ENCODE measurements at places on chromosomes 11 and 22.

- DNase-seq, result peak; percentile 22
These were observed 38.0 kb downstream of the TMEM45B start for GRCh38 chr11:129853518-129854231.

GRCh38 chr11:3808861-3809623 lies 682 bp downstream of the PGAP2 start:
- no peak for DNase-seq

DNA sequence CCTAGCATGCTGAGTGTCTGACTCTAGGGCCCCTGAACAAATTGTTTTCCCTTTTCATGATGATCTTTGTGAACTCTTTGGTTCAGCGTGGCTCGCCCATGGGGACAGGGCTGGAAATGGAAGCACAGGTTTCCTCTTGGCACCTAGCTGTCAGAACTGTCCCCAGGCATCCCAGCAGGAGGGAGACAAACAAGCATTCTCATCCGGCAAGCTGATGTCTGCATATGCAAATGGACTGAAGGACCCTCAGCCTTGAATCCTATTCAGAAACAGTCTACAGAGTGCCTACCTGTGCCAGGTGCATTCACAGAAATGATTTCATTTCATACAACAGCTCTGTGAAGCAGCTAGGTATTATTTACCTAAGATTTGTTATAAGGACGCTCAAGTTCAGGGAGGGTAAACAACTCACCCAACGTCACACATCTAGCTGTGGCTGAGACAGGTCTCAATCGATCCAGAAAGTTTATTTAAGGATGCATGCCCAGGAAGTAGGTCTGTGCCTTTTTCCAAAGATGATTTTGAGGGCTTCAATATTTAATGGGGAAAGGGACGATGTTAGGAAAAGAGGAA lies 176.4 kb downstream of the KIRREL3 start:
- no peak for DNase-seq

DNA sequence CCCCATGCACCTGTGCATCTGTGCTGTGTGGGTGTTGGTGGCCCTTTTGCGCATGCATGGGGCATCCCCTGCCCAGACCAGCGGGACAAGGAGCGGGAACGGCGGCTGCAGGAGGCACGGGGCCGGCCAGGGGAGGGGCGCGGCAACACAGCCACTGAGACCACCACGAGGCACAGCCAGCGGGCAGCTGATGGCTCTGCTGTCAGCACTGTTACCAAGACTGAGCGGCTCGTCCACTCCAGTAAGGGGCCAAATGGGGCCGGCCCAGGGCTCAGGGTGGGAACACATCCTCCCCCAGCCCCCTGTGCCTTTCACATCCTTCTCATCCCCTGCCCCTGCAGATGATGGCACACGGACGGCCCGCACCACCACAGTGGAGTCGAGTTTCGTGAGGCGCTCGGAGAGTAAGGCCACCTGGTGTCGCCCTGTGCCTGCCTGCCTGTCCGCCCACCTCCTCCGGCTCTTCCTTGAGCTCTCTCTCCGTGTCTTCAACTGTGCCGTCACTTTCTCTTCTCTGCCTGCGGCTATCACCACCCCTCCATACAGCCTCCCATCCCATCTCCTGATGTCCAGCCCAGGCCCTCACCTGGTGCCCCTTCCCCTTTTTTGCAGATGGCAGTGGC lies 10.6 kb downstream of the SELENOM start:
- no peak for DNase-seq

- no peak for DNase-seq
These were observed 426.9 kb downstream of the SOX6 start for GRCh38 chr11:15929371-15929901.

- DNase-seq, result no peak
These were observed 60.0 kb downstream of the MED15 start for GRCh38 chr22:20567371-20567847.

GRCh38 chr11:41878095-41878494 lies 418.6 kb upstream of the LRRC4C start:
- no peak for DNase-seq

- DNase-seq, result no peak
These were observed 79.5 kb downstream of the TIMP3 start for GRCh38 chr22:32880893-32881596.

DNA sequence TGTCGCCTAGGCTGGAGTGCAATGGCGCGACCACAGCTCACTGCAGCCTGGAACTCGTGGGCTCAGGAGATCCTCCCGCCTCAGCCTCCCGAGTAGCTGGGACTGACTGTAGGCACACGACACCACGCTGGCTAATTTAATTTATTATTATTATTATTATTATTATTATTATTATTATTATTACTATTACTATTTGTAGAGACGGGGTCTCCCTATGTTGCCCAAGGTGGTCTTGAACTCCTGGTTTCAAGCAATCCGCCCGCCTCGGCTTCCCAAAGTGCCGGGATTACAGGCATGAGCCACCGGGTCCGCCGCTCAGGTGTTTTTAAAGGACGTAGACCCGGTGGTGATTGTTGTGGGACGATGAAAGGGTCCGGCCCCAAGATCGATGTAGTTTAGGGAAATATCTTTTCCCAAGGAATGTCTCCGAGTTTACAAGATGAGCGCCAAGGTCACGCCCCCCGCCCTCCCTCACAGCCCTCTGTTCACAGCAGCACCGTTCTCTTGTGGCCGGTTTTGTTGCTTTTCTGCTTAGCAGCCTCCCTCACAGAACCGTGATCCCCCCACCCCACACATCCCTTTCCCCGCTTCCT lies 728 bp upstream of the POGLUT3 start:
- no peak for DNase-seq

DNA sequence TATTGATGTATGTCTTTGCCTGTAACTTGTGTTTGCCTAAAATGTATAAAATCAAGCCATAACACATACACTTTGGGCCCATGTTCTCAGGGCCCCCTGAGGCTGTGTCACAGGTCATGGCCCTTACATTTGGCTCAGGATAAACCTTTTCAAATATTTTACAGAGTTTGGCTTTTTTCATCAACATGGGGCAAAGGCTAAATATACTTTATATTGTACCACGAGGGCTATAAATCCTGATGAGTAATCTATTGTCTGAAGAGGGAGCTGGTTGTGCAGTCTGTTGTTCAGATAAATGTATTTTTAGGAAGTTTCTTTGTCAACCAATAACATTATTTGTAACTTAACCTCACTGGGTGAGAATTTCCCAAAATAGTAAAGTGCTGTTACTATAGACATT lies 404.6 kb upstream of the DDI1 start:
- no peak for DNase-seq

DNA sequence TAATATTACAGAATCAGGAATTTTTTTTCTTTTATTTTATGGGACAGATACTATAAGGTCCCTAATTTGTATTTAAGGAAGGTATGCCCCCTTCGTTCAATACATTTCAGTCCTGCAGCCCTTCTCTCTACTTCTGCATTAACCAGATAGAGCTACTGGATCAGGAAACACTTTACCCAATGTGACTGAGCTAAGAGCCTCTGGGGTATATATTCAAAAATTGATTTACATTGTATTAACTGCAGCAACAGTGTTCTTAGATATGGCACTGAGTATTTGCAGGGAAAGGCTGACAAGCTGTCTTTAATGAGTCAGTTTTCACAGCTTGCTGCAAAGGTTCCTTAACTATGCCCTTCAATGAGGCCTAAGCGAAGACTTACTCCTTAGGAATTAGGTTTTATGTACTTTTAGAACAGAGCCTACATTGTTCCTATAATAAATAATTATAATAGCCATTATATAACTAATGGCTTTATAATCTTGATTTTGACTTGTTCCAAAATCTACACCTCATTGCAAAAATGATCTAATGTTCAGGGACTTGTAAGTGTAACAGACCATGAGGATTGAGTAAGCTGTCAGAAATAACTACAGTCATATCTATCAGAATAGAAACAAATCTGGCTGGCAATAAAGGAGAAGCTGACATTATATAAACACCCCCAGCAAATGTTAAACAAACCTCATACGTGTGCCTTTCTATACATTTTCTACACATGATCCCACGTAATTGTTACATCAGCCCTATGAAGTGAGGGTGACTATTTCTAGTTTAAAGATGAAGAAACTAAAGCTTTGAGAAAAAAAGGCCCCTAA lies 55.0 kb downstream of the DDI1 start:
- no peak for DNase-seq

GRCh38 chr11:122727101-122727929 lies 71.8 kb downstream of the UBASH3B start:
- no peak for DNase-seq

- no peak for DNase-seq
These were observed 8.7 kb upstream of the PIWIL4 start for GRCh38 chr11:94558468-94558867.

- DNase-seq, result no peak
These were observed 648.4 kb downstream of the ETS1 start for GRCh38 chr11:127939000-127939399.

- no peak for DNase-seq
These were observed 452 bp downstream of the MACROD1 start for GRCh38 chr11:64165481-64165841.

- no peak for DNase-seq
These were observed 9.4 kb upstream of the NLRP10 start for GRCh38 chr11:7974668-7975067.

DNA sequence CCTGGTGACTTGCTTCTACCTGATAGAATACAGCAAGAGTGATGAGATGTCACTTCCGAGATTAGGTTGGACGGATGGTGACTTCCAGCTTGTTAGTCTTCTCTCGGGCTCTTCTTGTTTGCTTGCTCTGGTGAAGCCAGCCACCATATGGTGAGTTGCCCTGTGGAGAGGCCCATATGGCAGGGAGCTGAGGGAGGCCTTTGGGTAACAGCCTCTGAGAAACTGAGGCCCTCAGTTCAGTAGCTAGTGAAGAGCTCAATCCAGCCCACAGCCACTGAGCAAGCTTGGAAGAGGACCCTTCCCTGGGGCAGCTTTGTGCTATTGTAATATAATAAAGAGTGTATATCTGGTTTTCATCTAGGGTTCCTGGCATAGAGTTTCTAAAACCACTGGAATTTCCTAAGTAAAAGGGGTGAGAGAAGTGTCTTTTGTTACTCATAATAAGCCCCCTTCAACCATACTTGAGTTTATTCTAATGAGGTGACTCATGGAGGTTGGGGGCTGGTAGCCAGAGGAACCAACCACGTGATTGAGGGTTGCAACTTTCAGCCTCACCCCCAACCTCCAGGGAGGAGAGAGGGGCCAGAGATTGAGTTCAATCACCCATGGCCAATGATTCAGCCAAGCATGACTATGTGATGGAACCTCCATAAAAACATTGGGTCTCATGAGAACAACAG lies 8.0 kb upstream of the TPCN2 start:
- DNase-seq, result no peak

DNA sequence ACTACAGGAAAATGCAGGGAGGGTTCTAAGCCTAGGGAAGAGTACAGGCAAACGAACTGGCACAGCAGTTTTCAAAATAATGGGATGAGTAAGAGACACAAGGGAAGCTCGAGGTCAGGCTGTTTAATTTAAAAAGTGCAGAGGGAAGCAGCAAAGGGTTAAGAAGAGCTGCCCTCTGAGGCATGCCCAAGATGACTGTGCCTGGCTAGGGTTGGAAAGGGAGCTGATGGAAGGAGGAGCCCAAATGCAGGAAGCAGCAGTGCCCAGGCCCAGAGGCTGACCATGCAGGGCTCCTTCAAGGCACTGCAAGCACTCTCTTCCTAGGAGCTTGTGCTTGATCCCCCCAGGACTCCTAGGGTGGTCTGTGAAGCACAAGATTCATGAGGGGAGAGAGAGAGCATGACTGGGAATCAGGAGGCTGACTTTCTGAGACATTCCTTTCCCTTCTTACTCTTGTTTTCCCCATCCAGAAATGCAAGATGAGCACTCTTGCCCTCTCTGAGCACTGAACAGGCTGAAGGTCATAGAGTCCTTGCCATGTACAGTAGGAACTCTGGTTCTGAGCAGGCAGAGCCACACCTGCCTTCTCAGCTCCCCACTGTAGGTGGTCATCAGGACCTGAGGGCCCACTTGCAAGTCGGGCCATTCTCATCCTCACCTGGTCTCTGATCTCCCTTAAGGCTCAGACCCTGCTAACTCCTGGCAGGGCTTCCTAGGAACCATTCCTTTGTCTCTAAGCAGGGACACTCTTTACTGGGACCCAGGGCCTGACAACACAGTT lies 46.7 kb upstream of the DRD2 start:
- no peak for DNase-seq

- no peak for DNase-seq
These were observed 10.6 kb downstream of the REXO2 start for GRCh38 chr11:114449845-114450244.

DNA sequence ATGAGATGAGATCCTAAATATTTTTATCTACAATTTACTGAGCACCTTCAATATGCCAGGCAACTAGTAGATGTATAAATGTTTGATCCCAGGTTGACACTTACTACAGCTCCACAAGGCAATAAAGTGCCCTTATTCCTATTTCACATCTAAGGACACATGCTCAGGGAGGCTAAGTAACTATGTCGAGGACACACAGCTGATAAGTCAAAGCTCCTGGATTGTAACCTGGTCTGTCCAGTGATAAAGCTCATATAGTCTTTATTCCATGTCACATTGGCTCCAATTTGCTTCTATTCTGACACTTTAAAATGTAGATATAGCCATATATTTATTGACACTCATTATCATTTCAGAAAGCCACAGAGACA lies 93.8 kb upstream of the BMAL1 start:
- no peak for DNase-seq

DNA sequence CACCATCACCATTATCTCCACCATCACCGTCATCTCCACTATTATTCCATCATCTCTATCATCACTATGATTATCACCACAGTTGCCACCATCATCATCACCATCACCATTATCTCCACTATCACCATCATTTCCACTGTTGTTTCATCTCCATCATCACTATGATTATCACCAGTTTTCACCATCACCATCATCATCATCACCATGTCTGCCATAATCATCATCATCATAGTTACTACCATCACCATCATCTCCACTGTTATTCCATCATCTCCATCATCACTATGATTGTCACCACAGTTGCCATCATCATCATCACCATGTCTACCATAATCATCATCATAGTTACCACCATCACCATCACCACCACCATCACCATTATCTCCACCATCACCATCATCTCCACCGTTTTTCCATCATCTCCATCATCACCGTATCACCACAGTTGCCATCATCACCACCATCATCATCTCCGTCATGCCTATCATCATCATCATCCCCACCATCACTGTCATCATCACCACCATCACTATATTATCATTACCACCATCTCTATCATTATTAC lies 264.9 kb downstream of the BRD1 start:
- DNase-seq, result no peak

GRCh38 chr11:109956124-109956793 lies 136.9 kb upstream of the ZC3H12C start:
- DNase-seq, result no peak

Measured in activated T-helper 9 cell treated with anti-CD3 and anti-CD28 coated beads, Interleukin-2, amount 50 U/mL, for 16 hours (primary cell).